ENCODE measurements at places on chromosomes 1 and 21. TPM values are rescaled to one million over a fixed set of nuclear protein-coding genes. Genes with fewer than 3 reads are reported as not detected.

The PROK1 gene
- not detected for total RNA-seq

The SHE gene
- total RNA-seq: 0.69 TPM

The TSSK3 gene
- total RNA-seq: not detected

The RNASEL gene
- 0.94 TPM for total RNA-seq

DNA sequence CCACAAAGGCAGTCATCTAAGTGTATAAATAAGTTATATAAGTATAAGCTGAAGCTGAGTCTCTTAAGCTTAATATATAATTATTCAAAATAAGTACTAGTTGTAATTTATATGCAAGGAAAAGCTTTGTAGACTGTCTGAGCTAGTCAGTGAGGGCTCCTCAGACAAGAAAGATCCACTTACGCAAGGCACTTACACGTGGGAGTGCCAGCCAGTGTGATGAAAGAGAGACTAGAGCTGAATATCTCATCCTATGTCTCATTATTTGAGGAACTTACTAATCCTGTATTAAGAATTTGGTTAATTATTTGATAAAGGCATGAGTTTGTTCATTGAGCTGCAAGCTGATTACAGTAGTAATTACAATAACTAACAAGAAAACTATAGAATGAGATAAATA, 146.9 kb downstream of the PDE4B start:
- H3K27me3 ChIP-seq: no peaks in the 10 kb centered on the region
- no peaks in the 10 kb centered on the region for H3K4me1 ChIP-seq
- no peak overlapping the region for H3K27ac ChIP-seq
- no peak for DNase-seq
- H3K4me3 ChIP-seq: no peak overlapping the region

GRCh38 chr1:79186260-79186659, 179.7 kb upstream of the ADGRL4 start:
- H3K27me3 ChIP-seq: no peaks in the 10 kb centered on the region
- H3K4me3 ChIP-seq: no peak overlapping the region
- no peaks in the 10 kb centered on the region for H3K4me1 ChIP-seq
- H3K36me3 ChIP-seq: no peaks in the 10 kb centered on the region

DNA sequence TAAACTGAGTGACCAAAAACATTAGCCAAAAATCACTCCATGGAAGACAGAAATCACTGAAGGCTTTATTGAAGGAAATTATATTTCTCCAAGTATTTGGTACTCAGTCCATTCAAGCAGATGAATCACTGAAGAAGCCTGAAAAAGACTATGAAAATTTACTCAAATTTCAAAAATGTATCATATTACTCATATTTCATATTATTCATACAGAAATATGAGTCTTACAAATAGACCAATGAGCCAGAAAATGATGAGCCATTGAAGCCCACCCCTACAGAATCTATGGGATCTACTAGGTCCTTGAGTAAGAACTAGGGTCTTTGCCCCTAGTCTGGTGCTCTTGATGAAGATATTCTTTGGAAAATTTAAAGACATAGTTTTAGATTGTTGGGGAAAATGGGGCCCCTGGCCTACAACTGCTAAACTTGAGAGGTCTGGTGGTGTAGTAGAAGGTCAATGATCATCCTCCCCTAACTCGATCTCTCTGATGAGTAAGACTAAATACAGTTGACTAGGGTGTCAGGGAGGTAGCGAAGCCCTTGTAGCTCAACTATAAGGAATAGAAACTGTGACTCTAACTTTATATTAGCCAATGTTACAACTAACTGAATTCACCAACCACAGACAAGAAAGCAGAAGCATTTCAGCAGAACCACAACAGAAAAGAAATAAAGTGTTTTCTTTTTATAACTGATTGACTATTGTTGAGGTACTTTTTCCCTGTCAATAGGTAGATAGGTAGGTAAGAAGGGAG, 81.0 kb downstream of the NOTCH2 start:
- DNase-seq: no peak
- no peak overlapping the region for H3K4me3 ChIP-seq
- H3K27me3 ChIP-seq: no peaks in the 10 kb centered on the region
- H3K36me3 ChIP-seq: no peaks in the 10 kb centered on the region
- no peak overlapping the region for H3K27ac ChIP-seq

DNA sequence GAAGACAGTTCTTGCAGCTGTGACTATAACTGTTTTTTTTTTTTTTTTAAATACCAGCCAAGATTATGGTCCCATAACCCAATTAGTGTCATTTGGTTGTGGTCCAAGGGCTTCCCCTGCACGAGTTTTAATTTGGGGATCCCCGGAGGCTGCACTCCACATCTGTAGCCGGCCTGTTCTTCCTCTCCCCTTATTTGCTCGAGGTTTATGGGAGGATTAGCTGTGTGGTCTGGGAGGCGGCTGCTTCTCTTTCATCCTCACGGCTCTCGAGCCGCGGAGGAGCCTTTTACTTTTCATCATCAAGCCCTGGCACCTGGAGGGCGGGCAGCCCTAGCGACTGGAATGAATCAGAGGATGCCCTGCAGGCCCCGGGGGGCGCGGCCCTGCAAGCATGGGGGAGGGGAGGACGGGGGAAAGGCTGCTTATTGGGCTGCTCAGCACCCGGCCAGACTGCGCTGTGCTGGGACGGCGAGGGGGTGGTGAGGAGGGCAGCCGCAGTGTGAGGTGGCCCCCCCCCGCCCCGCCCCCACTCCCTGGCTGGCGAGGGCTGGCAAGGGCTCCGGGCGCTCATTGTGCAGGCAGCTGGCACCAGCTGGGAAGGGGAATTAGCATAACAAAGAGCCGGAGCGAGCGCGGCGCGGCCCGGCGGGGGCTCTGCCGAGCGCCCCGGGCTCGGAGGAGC, 18.5 kb downstream of the SERTAD4 start:
- peak overlapping the region; percentile 80 for H3K27ac ChIP-seq
- H3K4me1 ChIP-seq: peaks cover 28% of the 10 kb centered on the region
- peaks cover 47% of the 10 kb centered on the region for H3K27me3 ChIP-seq
- no peaks in the 10 kb centered on the region for H3K36me3 ChIP-seq
- H3K4me3 ChIP-seq: peak overlapping the region; percentile 68
- peak; percentile 85 for DNase-seq

GRCh38 chr21:27703791-27704190, 736.9 kb upstream of the ADAMTS5 start:
- no peaks in the 10 kb centered on the region for H3K4me1 ChIP-seq
- no peaks in the 10 kb centered on the region for H3K36me3 ChIP-seq
- no peak overlapping the region for H3K4me3 ChIP-seq
- DNase-seq: no peak

DNA sequence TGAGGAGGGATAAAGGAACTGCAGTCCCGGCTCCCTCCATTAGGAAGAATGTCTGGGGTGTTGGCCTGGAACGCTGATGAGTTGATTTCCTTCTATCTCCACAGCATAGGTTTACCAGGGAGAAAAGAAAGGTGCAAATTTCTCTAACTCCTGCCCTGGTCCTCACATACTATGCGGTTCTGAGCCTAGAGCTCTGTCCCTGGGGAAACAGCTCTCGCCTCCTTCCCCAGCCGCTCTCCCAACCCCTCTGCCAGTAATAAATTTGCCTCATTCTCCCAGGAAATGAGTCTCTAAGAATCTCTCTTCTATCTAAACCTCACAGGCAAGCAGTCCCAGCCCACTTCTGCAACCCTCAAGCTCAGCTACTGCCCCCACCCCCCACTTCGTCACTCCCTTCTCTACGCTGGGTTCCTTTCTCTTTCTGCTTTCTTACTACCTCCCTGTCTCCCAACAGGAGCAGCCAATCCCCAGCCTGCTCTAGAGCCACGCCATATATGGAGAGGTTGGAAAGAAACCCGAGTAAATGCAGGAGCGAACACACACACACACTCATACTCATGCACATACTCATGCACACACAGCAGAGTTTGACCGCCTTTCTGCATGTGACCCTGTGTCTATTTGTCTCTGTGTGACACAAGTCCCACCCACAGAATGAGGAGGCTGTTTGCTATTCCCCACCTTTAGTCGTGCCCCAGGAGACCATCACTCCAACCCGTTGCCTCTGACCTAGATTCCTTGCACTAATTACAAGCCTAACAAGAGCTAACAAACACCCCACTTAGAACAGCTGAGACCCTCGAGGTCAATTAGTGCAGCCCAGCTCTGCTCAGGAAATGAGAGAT, 13.4 kb downstream of the PLEKHO1 start:
- peak overlapping the region; percentile 55 for H3K4me3 ChIP-seq
- peak overlapping the region; percentile 96 for H3K27ac ChIP-seq
- H3K4me1 ChIP-seq: peaks cover 26% of the 10 kb centered on the region
- no peaks in the 10 kb centered on the region for H3K27me3 ChIP-seq
- DNase-seq: peak; percentile 97
- H3K36me3 ChIP-seq: peaks cover under 1% of the 10 kb centered on the region

DNA sequence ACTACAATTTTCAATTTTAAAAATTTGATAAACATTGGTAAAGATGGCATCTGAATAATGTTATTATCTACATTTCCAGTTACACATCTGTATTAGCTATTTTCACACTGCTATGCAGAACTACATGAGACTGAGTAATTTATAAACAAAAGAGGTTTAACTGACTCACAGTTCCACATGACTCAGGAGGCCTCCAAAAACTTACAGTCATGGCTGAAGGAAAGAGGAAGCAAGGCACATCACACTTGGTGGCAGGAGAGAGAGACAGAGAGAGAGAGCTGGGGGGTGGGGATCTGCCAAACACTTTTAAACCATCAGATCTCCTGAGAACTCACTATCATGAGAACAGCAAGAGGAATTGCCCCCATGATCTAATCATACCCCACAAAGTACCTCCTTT, 850.0 kb downstream of the LTN1 start:
- DNase-seq: no peak
- H3K4me1 ChIP-seq: no peaks in the 10 kb centered on the region
- no peak overlapping the region for H3K27ac ChIP-seq
- H3K4me3 ChIP-seq: no peak overlapping the region

GRCh38 chr1:28540651-28541050, 12.2 kb upstream of the TRNAU1AP start:
- no peaks in the 10 kb centered on the region for H3K4me1 ChIP-seq
- H3K27me3 ChIP-seq: no peaks in the 10 kb centered on the region
- no peak overlapping the region for H3K27ac ChIP-seq
- no peak overlapping the region for H3K4me3 ChIP-seq
- H3K36me3 ChIP-seq: peaks cover 1% of the 10 kb centered on the region

GRCh38 chr1:8166406-8166805, 140.3 kb upstream of the ERRFI1 start:
- no peaks in the 10 kb centered on the region for H3K36me3 ChIP-seq
- H3K27ac ChIP-seq: peak overlapping the region; percentile 95
- H3K4me3 ChIP-seq: no peak overlapping the region
- no peaks in the 10 kb centered on the region for H3K27me3 ChIP-seq
- H3K4me1 ChIP-seq: peaks cover 29% of the 10 kb centered on the region

DNA sequence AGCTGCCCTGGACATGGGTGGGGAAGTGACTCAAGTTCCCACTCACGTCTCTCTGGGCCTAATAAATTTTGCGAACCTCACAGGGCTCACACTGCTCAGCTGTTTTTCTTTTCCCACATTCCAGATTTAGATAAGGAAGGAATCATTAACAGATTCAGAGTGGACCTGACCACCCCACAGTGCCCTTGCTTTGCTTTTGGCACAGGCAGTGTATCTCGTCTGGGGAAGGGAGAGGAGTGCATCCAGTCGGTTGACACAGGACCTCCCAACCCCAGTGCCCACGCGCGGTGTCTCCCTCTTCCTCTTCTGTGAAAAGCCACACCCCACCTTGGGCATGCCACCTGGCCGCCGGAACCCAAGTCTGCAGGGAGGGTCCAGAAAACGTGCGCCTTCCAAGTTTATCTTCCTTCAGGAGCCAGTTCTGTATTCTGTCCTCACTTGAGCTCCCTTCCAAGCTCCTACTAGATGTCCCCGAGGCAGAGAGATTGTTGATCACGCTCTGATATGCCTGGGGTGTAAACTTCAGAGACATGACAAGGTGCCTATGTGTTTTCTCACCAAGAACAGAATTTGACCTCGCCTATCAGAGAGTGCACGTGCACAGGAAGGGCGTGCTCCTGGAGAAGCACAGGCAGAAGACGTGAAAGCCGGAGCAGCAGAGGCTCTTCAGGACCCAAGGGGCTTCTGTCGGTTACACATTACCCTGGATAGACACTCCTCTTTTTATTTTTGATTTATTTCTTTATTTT, 9.5 kb upstream of the SLC2A5 start:
- H3K27ac ChIP-seq: no peak overlapping the region
- H3K36me3 ChIP-seq: no peaks in the 10 kb centered on the region
- no peak overlapping the region for H3K4me3 ChIP-seq
- no peak for DNase-seq
- no peaks in the 10 kb centered on the region for H3K4me1 ChIP-seq

- H3K27ac ChIP-seq: no peak overlapping the region
- no peaks in the 10 kb centered on the region for H3K36me3 ChIP-seq
- no peaks in the 10 kb centered on the region for H3K27me3 ChIP-seq
- H3K4me1 ChIP-seq: peaks cover 11% of the 10 kb centered on the region
Measured at GRCh38 chr1:72037745-72038343, 244.5 kb downstream of the NEGR1 start.

Data from GM23338 (cell line).